ENCODE measurements at places on chromosomes 7 and 10.

- no peak for DNase-seq
Observed at GRCh38 chr7:12107841-12108254, 103.2 kb upstream of the TMEM106B start.

- no peak for DNase-seq
Observed at GRCh38 chr7:93836116-93836515, 54.4 kb downstream of the TFPI2 start.

GRCh38 chr10:120260456-120260855, 196.6 kb upstream of the PLPP4 start:
- no peak for DNase-seq

GRCh38 chr7:50595491-50596102, 30.4 kb upstream of the DDC start:
- no peak for DNase-seq

GRCh38 chr10:67521546-67521945, 174.4 kb downstream of the CTNNA3 start:
- DNase-seq, result no peak

GRCh38 chr7:157991351-157991750, 596.3 kb downstream of the PTPRN2 start:
- no peak for DNase-seq

DNA sequence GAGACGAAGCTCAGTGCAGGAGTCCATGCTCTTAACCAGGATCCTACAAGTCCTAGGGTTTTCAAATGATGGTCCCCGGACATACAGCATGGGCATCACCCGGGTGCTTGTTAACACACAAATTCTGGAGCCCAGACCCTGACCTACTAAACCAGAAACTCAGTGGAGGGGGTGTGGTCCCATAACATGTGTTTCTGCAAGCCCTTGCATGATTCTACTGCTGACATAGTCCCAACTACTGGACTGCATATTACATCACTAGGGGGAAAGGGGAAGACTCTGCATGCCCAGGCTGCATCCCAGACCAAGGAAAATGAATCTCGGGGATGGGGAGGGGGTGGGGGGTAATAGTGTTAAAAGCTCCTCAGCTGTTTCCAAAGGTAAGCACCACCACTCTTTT, 40.3 kb downstream of the GRB10 start:
- DNase-seq, result no peak

DNA sequence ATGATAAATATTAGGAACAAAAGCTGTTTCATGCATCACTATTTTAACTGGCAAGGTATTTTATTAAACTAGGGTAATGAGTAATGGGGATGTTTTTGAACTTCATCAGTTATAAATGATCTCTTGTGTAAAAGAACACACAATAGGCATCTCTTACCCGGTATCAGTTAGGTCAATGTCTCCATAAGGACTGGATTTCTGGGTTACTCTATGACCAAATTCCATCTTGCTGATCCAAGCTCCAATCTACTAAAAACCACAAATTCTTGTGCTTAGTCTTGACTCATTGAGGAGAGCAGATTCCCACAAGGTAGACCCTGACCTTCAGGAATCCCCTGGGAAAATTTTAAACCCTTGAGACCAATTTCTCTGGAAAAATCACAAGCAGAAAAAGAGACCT, 1167.7 kb downstream of the XPNPEP1 start:
- DNase-seq, result no peak

- no peak for DNase-seq
Observed at GRCh38 chr10:130067893-130068292, 42.7 kb downstream of the C10orf143 start.

GRCh38 chr7:101681170-101682007, 52.3 kb upstream of the MYL10 start:
- no peak for DNase-seq

DNA sequence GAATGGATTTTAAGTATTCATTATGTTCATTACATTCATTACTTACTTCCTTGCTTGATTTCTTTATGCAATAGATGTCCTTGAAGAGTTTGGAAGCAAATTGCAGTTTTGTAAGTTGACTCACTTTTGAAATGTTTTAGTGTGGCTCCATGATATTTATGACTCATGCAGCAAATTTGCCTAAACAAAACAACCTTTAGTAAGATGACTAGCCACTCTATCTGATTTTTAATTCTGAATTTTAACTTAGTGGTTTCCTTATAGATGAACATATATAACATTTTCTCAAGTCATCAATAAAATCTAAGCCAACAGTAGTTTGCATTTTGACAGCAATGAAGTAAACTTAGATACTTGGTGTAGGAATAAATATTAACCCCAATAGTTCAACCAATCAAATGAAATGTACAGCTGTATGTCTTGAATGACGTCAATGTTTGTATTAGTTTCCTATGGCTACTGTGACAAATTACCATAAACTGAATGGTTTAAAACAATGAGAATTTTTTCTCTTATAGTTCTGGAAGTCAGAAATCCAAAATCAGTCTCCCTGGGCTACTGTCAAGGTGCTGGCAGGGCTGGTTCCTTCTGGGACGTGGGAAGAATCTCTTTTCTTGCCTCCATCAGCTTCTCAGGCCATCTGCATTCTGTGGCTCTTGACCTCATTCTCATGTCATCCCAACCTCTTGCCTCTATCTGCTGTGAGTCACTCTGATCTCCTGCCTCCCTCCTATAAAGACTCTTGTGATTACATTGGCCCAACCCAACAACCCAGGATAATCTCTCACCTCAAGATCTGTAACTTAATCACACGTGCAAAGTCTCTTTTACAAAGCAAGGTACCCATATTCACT, 73.4 kb downstream of the AHR start:
- DNase-seq, result no peak

DNA sequence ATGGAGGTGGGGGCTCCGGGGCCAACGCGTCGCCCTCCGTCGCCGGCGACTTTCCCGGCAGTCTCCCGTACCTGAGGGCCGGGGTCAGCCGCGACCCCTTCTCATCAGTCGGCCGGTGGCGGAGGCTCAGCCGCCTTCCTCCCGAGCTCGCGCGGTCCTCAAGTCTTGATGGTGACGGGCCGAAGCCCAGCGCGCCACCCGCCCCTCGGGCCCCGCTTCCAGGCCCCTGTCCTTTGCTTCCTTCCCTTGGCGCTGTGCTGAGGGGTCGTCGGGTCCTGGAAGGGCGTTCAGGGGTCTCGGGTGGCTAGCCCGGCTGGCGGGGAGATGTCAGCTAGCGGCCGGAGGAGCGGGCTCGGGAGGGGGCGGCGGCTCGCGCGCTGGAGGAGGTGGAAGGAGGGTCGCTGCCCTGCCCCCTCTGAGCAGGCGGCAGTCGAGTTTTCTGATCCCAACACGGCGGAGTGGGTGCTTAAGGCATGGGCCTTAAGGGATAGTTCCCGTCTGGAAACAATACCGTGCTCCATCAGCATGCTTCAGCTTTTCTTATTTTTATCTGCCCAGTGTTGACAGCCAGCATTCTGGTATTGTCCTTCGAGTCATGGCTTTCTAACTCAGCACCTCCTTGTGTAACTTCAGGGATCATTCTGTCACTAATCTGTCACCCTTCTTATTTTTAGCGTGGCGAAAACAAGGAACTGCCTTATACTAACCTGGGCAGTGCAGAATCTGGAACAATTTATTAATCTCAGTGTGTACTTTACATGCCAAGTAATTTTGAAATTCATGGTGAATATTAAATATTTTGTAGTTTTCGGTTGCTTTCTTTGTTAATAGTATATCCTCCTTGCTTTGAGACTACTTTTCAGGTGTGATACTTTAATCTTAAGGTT, 748 bp downstream of the PHTF2 start:
- no peak for DNase-seq

DNA sequence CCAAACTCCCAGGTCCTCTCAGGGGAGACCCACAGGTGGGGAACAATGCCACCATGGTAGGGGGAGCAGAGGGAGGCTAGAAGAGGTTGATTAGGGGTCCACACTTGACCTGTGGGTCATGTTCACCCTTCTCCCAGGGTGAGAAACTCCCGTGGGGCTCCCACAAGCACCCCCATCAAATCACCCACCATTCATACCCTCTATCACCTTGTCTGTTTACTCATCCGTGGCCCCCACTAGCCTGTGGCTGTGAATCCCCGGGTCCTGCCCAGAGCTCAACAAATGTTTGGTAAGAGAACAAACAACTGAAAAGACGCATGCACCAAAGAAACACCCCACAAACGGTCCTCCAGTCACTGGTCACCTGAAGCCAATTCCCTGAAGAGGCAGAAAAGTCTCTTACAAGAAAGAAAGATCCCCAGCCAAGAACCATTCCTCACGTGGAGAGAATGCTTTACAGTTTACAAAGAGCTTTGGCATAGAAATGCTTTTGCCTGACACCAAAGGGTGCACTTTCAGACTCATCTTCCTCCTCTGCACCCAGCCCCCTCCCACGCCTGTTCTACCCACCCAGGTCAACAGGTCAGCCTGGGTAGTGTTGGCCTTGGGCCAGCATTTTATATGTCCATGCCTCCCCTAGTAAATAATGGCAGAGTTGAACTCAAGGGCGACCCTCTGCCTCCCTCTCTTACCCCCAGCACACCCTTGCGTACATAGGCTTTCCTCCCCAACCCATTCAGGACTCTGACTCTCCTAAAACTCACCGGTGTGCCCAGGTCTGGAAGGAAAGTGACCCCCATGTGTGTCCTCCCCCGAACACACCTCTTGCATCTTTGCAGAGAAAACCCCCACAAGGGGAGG, 1.9 kb downstream of the ZCCHC24 start:
- no peak for DNase-seq

DNA sequence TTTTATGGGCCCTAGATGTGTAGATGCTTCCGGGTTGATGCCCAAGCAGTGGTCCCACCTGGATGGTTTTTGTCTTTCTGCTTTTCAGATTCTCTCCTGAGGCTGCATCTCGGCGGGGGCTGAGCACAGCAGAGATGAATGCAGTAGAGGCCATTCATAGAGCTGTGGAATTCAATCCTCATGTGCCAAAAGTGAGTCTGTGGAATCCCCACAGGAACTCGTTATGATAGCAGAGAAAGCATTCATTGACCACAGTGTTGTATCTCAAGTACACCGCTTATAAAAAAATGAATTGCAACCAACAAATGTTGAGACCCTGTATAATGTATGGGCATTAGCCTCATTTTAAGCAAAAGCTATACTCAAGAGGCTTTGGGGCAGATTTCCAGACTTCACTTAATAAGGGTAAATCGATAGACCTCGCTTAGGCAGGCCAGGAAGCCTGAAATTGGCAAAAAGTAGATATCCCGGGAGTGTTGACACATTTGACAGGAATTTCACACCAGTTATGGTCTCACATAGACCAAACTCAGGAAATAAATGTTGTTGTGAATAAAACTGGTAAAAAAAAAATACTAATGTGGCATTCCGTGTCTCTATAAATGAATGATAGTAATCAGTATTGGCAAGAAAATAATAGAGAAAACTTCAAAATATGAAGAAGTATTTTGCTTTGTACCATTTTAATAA, 132.0 kb downstream of the WNT2 start:
- DNase-seq, result no peak

GRCh38 chr10:129950676-129951075, 13.4 kb downstream of the EBF3 start:
- no peak for DNase-seq

GRCh38 chr10:4766454-4766853, 59.6 kb upstream of the AKR1E2 start:
- DNase-seq, result no peak

GRCh38 chr7:33578166-33578565, 327.2 kb upstream of the BMPER start:
- DNase-seq, result no peak

DNA sequence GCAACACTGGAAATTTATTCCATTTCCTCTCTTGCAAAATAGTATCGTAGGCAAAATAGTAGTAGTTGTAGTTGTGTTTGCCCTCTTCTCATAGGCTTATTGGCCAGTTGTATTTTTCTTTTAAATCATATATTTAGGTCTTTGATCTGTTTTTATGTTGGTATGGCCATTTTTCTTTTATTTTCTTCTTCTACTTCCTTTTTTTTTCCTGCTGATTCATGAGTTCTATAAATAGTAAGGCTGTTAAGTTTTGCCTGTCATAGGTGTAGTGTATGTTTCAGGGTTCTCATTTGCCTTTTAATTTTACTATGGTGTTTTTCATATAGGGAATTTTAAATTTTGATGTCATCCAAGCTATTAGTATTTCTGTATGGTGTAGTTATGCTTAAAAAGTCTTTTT, 25.4 kb upstream of the MRC1 start:
- DNase-seq, result no peak

DNA sequence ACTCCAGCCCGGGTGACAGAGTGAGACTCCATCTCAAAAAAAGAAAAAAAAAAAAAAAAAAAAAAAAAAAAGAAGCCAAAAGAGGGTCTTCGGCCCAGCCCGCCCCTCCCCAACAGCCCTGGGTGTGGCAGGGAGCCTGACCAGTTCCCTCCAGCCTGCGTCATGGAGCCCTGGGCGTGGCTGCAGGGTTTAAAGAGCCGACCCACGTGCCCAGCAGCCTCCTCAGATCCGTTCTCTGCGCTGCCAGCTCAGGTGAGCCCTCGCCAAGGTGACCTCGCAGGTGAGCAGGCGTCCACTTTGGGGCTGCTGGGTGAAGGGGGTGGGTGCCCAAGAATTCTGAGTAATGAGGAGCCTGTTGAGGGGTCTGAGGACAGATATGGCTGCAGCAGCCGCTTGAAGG, at the start of gene FXYD4:
TSS of gene FXYD4 (plus strand) at position 219 of the 400 bp plus-strand sequence. CDS start 2,111 bp downstream, outside the sequence.
- DNase-seq, result no peak

- no peak for DNase-seq
Observed at GRCh38 chr10:61705022-61705613, 42.4 kb downstream of the CABCOCO1 start.

DNA sequence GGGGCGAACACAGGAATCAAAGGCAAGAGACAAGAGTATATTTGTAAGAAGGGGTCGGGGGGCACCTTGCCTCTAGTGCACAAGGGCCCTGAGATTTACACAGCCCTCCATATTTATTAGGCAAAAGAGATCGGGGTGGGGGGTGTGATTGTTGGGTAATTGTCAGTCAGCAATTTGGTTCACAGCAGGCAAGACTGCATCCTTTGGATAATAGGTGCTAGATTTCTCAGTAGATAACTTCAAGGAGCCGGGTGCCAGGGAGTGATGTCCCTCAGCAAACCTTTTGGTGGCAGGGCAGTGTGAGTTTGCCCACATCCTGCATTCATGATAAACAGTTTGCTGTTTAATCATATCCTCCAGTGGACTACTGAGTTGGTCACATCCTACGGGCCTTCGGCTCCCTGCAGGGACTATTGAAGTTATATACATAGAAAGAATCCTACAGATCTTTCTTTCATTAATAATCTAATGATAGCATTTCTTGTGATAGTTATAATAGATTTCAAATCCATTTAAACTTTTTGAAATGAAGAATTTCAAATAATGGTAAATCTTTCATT, 178.5 kb downstream of the GNAI1 start:
- DNase-seq, result no peak

DNA sequence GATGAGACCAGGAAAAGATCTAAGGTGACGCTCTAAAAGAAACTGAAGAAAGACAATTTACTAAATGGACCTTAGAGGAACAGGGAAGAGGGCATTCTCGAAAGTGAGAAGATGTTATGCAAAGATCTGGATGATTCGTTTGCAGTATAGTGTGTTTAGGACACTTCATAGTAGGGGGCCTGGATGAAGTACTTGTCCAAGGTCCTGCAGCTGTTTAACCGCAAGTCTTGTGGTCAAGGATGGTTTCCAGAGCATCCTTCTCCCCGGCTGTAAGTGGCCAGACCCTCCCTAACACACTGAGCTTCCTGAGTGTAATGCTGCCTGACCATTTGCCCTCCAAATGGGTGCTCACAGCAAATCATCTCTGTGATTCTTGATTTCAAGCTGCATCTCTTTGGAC, 101.6 kb downstream of the XPNPEP1 start:
- no peak for DNase-seq

All from NCI-H510A treated with DMSO at 0.1 percent for 48 hours (cell line).